ENCODE measurements at places on chromosomes 6 and 20. TPM values are rescaled to one million over a fixed set of nuclear protein-coding genes. Genes with fewer than 3 reads are reported as not detected.

Gene C6orf118
- total RNA-seq = not detected

Gene HLA-DQA2
- not detected for total RNA-seq

Gene SIRPB1
- total RNA-seq = 1.2 TPM

Gene RBM24
- 1.4 TPM for total RNA-seq

DNA sequence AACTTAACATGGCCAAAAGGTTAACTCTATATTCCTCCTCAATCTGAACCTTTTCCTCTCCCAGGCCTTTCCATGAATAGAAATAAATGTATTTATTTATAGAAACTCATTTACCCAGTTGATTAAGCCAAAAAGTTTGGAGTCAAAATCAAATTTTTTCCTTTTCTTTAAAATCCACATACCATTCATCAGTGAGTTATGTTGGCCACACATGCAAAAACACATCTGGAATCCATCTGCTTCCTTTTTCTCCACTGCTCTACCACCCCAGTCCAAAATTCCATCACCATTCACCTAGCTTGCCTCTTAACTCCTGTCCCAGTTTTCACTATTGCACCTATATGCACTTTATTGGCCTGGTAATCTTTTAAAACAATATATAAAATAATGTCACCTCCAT is 62.4 kb upstream of the TMEM200A start:
- DNase-seq = no peak

DNA sequence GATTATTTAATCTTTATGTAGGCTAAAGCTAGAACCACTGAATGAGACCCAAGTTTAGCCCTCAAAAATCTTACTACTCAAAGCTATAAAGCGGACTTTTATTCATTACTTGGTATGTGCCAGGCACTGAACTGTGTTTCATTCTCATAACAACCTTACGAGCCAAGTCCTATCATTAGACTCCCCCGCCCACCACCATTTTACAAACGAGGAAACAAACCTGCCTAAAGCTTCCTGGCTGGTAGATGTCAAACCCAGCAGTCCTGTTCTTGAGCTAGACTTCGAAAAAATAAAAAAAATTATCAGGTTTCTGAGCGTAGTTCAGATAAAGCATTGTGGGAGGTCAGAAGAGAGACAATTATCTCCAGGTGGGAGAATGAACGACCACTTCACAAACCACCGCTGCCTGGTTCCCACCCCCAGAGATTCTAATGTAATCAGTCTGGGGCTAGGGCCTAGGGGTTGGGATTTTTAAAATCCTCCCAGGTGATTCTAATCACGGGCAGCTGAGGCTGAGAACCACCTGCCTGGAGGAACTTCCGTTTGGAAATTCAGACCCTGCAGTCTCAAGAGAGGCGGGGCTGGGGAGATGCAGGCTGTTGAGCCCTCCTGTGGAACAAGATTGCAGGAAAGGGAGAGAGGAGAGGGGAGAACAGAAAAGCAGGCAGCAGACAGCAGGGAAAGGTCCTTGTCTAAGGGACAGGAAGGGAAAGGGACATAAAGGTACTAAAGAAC is 8.6 kb downstream of the ADTRP start:
- no peak for DNase-seq

DNA sequence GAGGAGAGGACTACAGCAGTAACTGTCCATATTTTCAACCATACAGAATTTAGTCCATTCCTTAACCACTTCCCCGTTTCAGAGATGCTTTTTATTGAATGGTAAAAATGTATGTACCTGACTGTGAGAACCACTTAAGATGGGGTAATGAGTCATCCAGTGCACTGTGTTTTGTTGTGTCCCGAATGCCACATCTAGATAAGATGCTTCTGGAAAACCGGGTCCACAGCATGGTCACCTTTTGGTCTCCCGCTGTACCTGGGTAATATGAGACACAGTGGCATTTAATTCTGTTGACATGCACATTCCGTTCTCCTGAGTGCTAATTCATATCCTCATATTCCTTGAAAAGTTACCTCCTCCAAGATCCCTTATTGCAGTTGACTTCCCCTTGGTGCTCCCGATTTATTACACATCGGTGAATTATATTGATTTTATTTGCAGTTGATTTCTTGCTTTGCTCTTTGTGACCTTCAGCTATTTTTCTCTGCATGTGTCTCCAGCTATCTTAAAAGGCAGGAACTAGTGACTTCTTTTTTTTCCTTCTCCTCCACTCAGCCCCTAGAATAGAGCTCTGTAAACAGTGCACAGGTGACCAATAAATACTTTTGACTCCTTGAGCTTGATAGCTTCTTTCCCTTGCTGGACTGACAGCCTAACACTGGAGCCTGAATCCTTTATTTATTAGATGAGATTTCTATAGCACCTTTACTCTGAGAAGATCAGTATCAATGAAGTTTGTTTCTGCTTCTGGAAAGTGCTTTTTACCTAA is 314.6 kb downstream of the ZFAND3 start:
- peak; percentile 54 for DNase-seq

Data from osteoblast (primary cell).